ENCODE measurements at places on chromosomes 5 and 9.

- no peak for DNase-seq
These were observed 2.7 kb downstream of the LCN9 start for GRCh38 chr9:135665795-135666189.

DNA sequence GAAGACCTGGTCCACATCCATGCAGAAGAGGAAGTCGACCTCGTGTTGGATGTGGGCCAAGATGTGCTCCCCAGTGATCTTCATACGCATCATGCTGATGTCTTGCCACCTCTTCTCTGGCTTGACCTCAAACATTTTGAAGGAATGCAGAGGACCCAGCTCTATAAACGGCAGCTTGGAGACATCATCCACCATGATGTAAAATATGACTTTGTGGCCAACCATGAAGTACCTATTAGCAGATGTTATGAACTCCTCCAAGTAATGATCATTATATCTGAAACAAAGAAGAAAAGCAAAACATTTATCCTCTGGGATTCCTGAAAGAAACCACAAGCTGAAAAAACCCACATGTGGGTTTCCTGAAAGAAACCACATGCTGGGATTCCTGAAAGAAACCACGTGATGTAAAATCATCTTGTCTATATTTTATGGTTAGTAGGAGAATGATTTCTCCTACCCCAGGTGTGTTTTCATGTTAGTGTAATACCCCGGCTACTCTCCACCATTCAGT, 52.3 kb downstream of the GGTA1 start:
- DNase-seq: no peak

- DNase-seq: no peak
These were observed 15.3 kb upstream of the NINJ1 start for GRCh38 chr9:93149361-93149760.

DNA sequence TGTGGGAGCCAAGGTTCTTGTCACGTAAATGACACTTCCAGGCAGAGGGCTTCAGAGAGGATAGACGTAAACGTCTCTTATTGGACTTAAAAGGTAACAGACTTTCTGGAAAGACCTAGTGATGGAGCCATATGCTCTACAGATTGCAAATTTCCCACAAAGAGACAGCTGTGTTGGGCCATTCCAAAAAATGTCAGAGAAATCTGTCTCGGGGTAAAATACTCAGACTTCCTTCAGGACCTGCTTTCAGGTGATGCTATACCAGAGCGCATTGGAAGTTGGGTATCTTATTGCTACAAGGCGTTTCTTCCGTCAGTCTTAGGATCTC, 29.2 kb downstream of the PROP1 start:
- no peak for DNase-seq

GRCh38 chr5:169289520-169289919, 11.4 kb downstream of the SLIT3 start:
- no peak for DNase-seq

DNA sequence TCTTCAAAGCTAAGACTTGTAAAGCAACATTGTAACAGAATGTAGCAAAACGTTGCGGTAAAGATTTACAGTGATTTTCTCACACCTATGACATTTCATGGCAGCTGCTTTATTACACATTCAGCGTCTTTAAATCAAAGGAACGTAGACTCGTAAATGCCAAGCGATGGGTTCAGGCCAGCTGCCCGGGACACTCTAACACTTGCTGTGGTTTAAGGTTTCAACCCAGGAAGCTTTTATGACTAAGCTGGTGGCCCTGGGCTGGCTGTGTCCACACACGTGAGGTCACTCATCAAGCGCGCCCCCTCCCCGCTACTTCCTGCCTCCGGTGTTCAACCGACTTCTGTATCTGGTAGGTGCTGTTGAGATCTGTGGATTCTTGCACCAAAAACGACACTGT, 2.5 kb downstream of the SLC6A18 start:
- DNase-seq: no peak

DNA sequence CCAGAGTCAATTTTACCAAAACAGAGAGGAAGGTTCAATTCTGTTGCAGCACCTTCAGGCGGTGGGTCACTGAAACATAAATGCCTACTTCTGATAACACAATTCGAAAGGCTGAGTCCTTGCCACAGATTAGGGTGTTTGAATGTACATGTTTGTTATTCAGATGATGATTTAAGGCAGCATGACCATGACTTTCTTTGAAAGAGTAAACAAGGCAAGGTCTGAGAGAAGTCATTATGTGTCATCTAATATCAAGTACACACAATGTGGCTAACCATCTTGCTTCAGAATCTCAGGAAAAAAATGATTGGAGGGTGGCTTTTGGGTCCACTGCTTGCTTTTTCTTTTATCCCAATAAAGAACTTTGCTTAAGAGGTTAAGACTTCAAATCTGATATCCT, 457.5 kb downstream of the TAF11L14 start:
- no peak for DNase-seq

DNA sequence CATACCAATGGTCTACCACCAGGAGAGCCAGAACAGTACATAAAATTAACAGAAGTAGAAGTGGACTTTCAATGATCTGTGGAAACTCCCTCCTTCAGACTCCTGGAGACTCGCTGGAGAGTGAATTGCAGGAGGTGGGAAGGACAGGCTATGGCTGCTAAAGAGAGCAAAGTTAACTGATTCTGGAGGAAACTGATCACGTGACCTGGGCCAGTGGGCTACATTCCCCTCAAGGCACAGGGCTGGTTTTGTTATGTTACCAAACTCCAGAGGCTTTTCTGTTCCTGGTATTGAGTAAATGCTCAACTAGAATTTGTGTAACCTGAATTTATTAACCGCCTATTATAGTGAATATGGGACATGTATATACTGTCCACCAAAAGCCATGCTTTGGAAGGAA, 372.6 kb downstream of the MTRR start:
- DNase-seq: no peak

DNA sequence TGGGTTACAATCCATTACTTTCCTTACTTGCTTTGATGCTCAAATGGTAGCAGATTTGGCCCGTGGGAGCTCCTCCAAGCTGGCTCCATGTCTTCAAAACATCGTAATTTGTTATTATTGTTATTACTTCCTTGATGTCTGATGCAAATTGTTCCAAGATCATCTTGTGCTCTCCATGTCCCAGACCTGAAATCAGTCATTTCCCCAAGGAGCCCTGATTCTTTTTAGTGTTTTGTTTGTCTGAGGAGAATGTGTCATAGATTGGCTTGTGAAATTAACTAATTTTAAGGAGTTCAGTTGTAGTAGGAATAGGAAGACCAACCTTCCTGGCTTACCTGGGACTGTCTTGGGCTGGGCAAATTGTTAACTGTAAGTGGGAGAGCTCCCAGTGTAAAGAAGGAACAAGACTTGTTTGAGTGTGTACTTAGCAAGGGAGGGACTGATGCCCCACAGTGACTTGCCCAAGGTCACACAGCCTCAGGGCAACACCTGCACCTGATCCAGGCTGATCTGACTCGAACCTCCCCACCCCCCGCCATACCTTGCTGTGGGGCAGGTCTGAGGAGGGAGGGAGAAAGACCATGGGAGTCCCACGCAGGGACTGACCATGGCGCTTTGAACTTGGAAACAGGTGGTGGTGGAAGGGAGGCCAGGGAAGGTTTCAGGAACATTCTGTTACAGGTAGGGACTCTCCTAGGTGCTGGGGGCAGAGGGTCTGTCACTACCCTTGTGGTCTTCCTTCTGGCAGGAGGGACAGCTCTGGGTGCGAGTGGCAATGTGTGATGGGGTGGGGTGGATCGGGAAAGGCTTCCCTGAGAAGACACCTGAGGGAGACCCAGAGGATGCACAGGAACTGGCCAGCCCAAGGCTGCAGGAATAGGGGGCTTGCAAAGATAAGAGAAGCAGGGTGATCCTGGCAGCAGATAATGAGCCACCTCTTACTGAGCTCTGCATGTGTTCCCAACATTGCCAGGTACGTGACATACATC, 2.7 kb upstream of the BICD2 start:
- DNase-seq: no peak

DNA sequence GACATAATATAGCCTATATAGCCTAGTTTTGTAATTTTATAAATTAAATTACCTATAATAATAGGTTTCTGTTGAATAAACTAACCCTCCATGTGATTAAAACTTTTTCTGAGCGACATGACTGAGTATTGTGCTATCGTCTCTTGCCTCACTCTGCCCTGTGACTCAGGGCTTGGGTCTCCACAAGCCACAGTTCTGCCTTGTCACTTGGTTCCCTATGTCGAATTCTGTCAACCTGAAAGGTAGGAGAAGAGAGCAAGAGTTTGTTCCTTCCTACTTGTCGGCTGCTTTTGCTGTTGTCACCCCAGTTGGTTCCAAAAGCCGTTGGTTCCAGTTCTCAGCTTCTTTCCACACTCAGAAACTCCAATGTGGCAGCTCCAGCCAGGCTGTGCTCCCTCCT, 285.9 kb downstream of the PSAT1 start:
- no peak for DNase-seq

GRCh38 chr5:67814569-67815311, 400.8 kb upstream of the PIK3R1 start:
- DNase-seq: no peak

GRCh38 chr5:162377895-162378294, 310.3 kb downstream of the GABRG2 start:
- DNase-seq: no peak

GRCh38 chr5:59660737-59661136, 232.8 kb downstream of the PDE4D start:
- DNase-seq: no peak

GRCh38 chr5:124504081-124504916, 242.1 kb downstream of the ZNF608 start:
- no peak for DNase-seq

DNA sequence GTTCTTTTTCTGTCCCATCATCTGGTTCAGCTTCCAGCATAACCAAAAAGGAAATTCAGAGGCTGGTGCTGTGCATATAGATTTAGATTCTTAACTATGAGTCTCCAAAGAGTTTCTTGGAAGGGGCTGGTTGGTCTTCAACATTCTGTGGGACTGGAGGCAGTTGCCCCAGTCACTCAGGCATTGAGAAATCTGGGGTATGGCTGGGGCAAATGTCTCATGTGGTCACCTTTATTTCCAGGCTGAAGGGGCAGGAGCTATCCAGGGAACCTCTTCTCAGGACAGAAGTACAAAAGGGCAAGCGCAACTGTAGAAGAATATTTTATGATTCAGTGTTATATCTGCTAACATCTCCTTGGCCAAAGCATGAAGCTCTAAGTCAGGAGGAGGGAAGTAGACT, 15.4 kb upstream of the TMEFF1 start:
- no peak for DNase-seq

DNA sequence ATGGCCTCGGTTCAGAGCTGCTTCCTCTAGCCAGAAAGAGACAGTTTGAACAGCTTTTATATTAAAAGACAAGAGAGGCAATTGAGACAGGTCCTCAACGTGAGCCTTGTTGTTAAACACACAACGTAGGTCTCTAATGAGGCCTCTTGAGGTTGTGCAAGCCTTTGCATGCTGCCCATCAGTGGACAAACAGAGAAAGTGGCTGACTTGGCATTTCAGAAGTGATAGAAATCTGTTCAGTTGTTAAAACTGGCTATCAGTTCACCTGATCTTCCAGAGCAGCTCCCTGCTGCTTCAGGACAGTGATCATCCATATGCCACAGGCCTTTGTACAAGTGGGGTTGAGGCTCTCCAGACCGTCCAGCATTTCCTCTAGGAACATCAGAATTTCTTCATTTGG, 58.8 kb downstream of the MROH2B start:
- no peak for DNase-seq
